ENCODE measurements at places on chromosomes 7 and 10. TPM values are rescaled to one million over a fixed set of nuclear protein-coding genes. Genes with fewer than 3 reads are reported as not detected.
A peak's percentile ranks its signal among the peaks of the same experiment; 100 is the strongest.

TRIL gene
- not detected for total RNA-seq

DNA sequence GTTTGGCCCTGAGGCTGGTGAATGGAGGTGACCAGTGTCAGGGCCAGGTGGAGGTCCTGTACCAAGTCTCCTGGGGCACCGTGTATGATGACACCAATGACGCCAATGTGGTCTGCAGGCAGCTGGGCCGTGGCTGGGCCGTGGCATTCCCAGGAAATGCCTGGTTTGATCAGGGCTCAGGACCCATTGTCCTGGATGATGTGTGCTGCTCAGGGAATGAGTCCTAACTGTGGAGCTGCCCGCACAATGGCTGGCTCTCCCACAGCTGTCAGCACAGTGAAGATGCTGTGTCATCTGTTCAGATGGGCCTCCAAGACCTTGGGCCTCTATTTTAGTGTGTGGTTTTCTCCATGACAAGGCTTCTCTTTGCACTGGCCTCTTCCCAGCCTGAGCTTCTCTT lies 64.0 kb downstream of the DMBT1 start:
- no peak for ATAC-seq

- ATAC-seq = no peak
Observed at GRCh38 chr7:134034652-134035051, 92.5 kb upstream of the LRGUK start.

- no peak for ATAC-seq
Observed at GRCh38 chr7:16729541-16729940, 24.0 kb upstream of the TSPAN13 start.

- ATAC-seq = no peak
Observed at GRCh38 chr7:133015888-133016287, 66.0 kb downstream of the CHCHD3 start.

WNT16 gene
- not detected for total RNA-seq

GRCh38 chr10:30782537-30783461 lies 153.2 kb upstream of the LYZL2 start:
- peak; percentile 20 for ATAC-seq

DNA sequence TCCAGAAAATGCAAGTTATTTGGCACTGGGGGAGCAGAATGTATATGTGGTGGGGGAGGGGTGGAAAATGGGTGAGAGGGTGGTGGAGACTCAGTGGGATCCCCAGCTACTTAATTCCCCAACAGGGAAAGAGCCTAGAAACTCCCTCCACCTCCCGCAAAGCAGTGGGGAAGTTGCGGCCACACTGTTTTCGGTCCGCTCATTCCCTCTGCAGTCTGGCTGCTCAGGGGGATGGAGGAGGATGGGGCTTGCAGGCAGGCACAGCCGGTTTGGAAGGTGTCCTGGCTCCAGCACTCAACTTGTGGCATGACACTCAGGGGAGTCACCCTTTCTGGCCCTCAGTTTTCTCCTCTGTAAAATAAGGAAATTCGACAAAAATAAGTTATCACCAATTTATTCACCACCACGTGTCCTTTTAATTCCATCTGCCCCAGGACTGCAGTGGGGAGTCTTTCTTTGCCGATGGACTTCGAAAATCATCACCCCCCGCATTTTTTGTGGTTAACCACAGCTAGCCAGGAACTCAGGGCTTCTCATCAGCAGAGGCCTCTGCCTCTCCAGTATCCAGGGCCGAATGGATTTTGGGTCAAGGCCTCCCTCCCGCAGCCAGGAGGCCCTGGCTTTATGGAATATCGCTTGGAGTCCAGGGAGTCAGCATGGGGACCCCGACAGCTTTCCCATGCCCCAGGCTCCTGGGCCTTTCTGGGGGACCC lies 1.6 kb upstream of the HTRA1 start:
- ATAC-seq = no peak

FAM13C gene
- 1.3 TPM for total RNA-seq

DNA sequence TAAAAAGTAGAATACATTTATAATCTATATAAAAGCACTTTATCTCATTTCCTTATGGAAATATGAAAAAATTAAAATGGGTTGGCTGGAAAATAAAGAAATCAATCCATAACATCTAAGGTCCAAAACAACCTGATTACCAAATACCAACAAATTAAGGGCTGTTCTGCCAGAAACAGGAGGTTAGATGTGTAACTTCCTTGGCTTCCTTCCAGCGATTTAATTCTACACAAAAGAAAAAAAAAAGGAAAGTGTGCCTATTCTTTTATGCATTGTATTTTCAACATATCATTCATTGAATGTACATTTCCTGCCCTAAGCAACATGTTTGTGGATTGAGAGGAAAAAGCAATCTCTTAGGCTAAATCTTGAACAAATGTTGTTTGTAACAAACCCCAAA lies 36.2 kb upstream of the USP6NL start:
- no peak for ATAC-seq

OR6V1 gene
- total RNA-seq = not detected

GRCh38 chr7:47322731-47323130 lies 259.2 kb downstream of the TNS3 start:
- no peak for ATAC-seq

DNA sequence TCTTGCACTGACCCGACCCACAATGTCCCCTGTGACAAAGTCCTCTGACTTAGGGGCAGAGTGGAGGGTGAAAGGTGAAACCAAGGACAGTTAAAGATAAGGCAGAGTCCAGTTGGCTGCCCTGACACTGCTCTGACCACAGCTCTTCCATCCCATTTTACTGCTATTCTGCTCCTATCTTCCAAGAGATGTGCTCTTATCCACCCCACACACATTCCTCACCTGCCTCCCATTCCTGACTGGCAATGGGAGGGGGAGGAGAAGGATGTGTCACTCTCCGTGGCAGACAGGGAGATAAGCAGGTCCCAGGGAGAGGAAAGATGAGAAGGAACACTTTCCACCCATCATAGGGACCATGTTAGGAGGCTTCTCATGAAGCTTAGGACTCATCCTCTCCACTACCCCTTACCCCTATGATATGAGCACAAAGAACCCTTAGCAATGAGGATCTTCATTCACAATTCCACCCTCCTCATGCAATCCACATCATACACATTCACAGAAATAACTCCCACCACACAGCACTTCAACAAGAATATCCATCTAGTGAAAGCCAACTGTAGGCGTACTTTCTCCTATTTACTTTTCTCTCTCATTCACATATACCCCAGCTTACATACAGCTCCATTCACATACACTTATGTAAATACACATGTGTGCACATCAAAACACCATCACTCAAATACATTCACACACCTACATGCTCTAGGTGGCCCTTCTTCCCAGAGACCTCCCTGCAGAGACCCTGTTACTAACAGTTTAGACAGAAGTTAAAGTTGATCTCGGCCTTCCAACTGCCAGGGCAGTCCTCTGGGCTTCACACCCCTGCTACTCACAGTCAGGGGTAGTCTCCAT lies 6.6 kb downstream of the SYNPO2L start:
- ATAC-seq = no peak

- ATAC-seq = no peak
Observed at GRCh38 chr7:155331396-155331795, 33.7 kb downstream of the INSIG1 start.

SORBS1 gene
- 1.1 TPM for total RNA-seq

Measured in activated T-helper 17 cell treated with anti-CD3 and anti-CD28 coated beads, Interleukin-2, amount 50 U/mL, for 72 hours (primary cell).